ENCODE measurements at places on chromosomes 12 and 14.

- no peak for DNase-seq
Observed at GRCh38 chr14:101959277-101959676, 5.1 kb upstream of the DYNC1H1 start.

DNA sequence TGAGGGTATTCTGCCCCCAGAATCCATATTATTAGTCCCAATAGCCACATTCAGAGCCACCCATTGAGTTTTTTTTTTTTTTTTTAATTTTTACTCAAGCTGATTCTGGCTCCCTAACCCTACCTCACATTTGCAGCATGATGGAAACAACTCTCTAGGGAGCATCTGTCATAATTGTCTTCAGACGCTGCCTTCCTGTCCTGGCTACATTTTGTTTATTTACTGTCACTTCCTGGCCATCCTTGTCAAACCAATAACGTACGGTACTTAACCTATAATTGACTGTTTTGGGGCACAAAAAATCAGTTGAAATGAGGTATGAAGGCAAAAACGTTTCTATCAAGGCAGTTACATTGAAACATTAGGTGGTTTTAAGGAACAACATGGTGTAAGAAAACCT lies 2.1 kb downstream of the GLIPR1 start:
- no peak for DNase-seq

DNA sequence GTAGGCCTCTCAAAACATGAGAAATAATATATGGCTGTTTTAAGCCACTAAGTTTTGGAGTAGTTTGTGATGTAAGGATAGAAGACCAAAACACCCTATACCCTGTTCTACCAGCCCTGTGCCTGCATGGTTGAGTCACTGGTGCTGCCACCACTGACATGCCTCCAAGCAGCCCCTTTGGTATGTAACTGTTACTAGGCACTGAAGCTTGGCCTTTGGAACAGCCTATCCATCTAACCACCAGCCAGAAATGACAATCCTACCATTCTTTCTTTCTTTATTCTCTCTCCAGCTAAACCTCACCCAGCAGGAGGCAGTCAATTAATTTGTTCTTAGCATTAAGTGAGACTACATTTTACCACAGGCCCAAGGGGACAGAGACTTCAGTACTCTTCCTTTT lies 240.3 kb downstream of the MSRB3 start:
- no peak for DNase-seq

- DNase-seq: no peak
Observed at GRCh38 chr14:54935100-54935499, 32.5 kb upstream of the GCH1 start.

DNA sequence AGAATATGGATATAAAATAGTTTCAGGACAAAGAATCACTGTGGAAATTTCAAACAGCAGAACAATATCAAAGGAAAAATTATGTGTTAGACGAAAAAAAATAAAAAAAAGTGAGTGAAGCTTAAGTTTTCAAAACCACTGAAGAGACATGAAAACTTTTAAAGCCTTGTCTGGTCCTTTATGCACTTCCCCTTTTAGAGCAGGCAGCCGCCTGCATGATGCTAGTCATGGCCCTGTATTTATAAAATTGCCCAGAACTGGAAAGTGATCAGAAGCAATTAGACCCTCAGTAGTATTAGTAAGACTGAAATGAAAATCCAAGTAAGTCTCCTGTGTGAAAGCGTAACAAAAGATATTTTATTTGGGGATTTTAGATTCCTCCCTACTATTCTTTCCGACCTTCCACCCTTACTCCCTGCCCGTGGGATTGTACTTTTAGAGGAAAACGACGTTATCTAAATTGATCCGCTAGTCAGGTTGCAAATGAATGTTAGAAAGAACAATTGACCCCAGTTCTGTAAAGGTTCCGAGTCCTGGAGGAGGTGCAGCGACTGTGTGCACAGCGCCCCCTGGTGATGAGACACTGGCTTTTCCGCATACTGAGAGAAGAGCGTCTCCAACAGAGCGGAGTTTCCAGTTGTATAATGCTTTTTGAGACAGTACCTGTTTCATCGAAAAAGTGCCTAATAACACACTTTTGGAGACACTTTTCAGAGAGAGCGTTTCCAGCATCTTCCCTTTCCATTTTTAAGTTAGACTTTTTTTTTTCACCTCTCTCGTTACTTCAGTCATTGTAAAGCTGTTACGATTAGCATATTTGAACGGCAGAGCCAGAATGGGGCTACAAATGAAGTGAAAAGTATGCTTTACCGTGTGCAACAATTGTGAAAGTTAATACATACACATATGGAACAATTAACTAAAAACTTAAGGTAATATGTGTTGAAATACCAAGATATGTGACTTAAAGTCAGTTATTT lies 12.4 kb downstream of the MGST1 start:
- peak; percentile 32 for DNase-seq

GRCh38 chr12:104126548-104126947 lies 11.5 kb downstream of the NFYB start:
- no peak for DNase-seq

- no peak for DNase-seq
Observed at GRCh38 chr12:132300789-132301722, 28.3 kb downstream of the GALNT9 start.

DNA sequence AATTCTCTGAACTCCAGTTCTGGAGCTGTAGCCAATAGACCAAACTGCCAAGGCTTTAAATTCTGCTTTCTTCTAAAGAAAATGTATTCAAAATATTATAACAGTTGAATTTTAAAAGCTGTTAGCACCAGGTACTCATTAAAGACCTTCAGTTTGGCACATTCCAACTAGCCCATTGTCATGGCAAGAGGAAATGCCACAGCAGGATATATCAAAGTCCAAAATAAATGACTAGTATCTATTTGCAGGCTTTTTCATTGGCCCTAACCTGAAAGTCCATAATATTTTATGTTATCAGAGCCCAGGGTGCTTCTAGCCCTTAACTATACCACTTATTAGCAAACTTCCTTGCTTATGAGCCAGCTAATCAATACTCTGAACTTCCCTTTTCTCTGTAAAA lies 3.1 kb upstream of the RIC8B start:
- no peak for DNase-seq

GRCh38 chr14:92362781-92363235 lies 39.8 kb downstream of the SLC24A4 start:
- DNase-seq: peak; percentile 52

DNA sequence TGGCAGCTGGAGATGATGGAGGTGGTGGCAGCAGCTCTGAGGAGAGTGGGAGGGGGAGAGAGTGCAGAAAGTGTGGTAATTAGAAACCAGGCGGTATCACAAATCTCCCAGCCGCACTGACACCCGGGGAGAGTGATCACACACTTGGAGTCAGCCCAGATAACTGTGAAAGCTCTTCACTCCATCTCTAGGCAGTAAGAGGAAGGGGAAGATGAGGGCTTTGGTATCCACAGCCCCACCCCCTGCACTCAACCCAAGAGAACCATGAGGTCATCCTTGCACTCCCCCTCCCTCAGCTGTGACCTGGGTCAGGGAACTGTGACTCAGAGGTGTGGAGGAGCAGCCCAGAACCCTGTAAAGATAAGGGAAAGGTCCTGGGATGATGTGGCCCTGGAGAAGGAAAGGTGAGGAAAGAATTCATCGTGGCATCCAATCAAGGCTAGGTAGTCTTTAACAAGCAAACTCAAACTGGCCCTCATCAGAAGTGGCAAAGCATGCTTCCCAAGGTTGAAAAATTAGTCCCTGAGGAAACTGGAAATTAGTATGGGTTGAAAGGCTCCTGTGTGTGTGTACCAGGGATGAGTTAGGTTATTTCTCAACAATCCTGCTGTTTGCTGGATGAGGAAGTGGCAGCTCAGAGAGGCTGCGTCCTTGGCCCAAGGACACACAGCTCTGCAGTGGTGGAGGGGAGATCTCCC lies 111.0 kb upstream of the LHX5 start:
- DNase-seq: peak; percentile 9

DNA sequence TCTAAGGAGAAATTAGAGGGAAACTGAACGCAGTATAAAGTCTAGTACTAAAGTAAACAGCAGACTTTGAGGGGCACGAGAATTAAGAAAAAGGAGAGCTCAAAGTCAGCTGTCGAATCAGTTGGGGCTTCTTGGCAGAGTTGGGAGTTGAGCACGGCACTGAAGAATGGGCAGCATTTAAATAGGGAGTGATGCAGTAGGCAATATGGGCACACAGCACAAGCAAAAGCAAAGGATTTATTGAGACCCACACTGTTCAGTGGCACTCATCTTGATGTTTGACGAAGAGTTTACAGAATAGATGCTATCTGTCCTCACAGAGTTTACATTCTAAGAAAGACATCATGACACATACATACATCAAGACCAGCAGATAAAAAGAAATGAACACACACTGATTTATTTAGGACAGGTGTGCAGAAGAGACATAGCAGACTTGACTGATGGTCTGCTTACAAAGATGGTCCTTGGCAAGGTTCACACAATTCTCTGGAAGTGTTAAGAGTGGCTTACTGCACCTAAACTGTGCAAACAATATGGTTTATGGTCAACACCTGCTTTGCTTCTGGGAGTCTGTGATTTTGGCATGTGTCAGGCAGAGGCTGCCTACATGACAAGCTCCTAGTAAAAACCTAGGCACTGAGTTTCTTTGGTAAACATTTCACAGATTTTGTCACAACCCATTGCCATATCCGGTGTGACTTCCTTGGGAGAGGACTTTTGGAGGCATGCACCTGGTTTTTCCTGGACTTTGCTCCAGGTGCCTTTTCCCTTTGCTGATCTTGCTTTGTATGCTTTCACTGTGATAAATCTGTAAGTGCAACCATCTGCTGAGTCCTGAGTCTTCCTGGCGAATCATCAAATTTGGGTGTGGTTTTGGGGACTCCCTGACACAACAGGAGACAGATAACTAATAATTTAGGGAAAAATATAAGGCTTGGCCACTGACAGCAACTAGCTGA lies 26.3 kb downstream of the ALKBH1 start:
- DNase-seq: peak; percentile 46

- no peak for DNase-seq
Observed at GRCh38 chr12:45726603-45727300, 2.8 kb upstream of the ARID2 start.

- DNase-seq: no peak
Observed at GRCh38 chr14:84670796-84671195, 859.1 kb upstream of the FLRT2 start.

DNA sequence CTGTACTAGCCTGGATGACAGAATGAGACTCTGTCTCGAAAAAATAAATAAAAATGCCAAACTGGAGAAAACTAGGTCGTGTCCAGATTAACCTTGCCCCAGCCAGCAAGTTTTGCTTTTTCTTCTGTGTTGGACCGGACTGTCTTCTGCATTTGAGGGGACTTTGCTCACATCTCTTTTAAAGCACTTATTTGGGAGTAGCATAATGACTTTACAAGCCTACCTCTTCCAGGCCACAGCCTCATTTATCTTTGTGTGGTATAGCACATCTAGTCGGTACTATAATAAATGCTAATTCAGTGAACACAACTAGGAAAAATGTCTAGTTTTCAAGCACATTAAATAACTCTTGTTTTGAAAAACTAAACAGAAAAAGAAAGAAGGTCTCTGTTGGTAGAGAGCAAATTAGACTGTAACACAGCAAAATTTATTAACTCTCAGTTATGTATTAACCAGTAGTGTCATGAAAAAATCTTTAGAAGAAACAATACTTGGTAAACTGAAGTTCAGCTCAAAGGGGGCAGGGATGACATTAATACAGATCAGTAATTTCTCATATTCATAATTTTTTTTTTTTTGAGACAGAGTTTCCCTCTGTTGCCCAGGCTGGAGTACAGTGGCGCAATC lies 52.0 kb downstream of the WDHD1 start:
- no peak for DNase-seq

- no peak for DNase-seq
Observed at GRCh38 chr12:2043054-2043453, 9.7 kb upstream of the CACNA1C start.

- peak; percentile 63 for DNase-seq
Observed at GRCh38 chr12:54206791-54207190, 18.0 kb upstream of the SMUG1 start.

DNA sequence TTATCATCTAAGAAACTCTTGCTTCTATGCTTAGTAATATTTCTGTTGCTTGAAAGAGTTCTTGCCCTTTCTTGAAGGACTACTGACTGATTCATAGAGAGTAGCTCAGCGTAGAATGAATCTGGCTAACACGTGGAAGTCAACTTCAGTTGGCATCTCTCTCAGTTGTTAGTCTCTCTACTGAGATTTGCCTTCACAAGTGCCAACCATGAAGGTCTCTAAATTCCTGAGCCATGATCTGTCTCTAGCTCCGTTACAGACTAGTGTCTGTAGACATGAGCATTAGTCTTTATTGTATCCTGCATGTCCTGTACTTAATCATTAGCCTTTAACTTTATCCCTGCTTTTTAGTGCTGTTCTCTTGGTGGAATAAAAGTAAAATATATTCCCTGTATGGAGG lies 19.1 kb upstream of the ALX1 start:
- DNase-seq: no peak

GRCh38 chr14:96783043-96783914 lies 13.9 kb upstream of the VRK1 start:
- DNase-seq: no peak

- DNase-seq: no peak
Observed at GRCh38 chr12:68521321-68521839, 89.3 kb upstream of the RAP1B start.

DNA sequence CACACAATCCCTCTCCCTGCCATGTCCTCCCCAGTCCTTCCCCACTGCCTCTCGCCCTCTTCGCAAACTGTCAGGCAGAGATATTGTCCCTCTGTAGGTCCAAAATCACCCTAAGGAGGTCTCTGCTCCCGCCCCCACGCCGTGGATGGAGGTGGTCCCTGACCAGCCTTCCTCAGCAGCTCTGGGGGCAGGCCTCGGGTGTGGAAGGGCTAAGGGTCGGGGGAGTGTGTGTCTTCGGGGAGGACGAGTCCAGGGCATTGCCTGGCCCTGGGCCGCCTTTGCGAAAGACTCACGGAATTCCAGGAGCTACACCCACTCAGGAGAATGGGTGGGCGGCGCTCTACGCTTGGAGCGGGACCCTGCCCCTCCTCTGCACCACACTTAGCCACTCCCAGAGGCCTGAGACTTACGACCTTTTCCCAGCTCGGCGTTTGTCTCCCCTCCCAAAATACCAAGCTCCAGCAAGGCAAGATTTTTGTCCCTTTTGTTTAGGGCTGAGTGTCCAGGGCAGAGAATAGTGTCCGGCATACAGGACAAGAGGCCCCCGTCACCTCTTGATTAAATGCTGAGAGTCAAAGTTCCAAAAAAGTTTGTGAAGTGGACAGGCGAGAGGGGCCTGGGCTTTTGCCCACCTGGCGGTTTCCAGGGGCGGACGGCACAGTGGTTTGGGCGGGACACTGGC lies 881 bp downstream of the PYGL start:
- DNase-seq: no peak

Data from NCI-H1694 (cell line).